Activated T-cell treated with anti-CD3 and anti-CD28 coated beads, Interleukin-2, amount 50 U/mL, for 72 hours (primary cell): ENCODE measurements at places on chromosomes 6 and 20. TPM values are rescaled to one million over a fixed set of nuclear protein-coding genes. Genes with fewer than 3 reads are reported as not detected.

AGER gene
- 39.0 TPM for total RNA-seq

HMGN3 gene
- total RNA-seq = 36.6 TPM

DNA sequence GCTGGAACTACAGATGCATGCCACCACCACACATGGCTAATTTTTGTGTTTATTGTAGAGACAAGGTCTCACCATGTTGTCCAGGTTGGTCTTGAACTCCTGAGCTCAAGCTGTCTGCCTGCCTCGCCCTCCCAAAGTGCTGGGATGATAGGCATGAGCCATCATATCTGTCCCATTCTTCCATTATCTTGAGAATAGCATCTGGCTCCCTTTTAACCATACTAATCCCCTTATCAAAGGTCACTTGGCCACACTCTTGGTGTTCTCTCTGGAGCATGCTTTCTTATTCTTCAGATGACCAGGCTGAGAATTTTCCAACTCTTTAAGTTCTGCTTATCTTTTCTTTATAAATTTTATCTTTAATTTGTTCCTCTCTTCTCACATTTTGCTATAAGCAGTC is 15.9 kb upstream of the TRERF1 start:
- H3K4me1 ChIP-seq = no peaks in the 10 kb centered on the region
- peaks cover 9% of the 10 kb centered on the region for H3K36me3 ChIP-seq
- no peak overlapping the region for H3K27ac ChIP-seq
- no peaks in the 10 kb centered on the region for H3K27me3 ChIP-seq
- no peak overlapping the region for H3K4me3 ChIP-seq

DNA sequence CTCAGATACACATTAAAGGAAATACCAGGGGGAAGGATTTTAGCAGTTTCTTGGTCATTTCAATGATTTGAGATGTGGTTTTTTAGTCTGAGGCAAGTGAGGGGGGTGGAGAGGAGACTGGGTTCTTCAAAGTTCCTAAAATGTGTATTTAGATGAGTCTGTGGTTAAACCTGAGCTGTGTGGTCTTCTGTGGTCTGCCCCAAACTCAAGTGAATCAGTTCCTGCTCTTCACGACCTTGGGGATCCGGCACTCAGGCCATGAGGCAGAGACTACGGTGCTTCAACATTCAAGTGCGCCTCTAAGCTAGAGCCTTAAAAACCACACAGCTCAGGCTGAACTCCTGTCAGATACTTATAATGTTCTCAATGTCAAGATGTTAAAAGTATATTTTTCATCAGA is 406.7 kb downstream of the LMBRD1 start:
- DNase-seq = no peak
- no peaks in the 10 kb centered on the region for H3K27me3 ChIP-seq
- no peak overlapping the region for H3K27ac ChIP-seq
- no peaks in the 10 kb centered on the region for H3K4me1 ChIP-seq

PPP1R10 gene
- total RNA-seq = 154 TPM
